Naive thymus-derived CD4-positive, alpha-beta T cell (primary cell): ENCODE measurements at places on chromosomes 4 and X. TPM values are rescaled to one million over a fixed set of nuclear protein-coding genes. Genes with fewer than 3 reads are reported as not detected.

DNA sequence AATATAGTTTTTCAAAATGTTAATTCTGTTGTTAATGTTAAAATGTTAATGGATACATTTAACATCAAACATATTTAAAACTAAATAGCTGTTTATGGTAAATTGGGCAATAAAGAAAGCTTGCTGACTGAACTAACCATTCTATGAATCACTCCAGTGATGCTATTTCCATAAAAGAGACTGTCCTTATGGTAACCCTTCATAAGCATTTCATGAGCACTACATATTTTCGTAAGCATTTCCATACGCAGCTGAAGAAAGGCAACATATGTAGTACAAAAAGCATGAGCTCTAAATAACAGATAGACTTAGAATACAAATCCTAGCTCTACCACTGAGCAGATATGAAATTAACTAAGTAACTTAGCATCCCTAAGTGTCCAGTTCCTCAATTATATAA is 188.9 kb downstream of the COL25A1 start:
- no peak overlapping the region for H3K27ac ChIP-seq
- no peak overlapping the region for H3K4me3 ChIP-seq
- H3K27me3 ChIP-seq: no peaks in the 10 kb centered on the region
- no peaks in the 10 kb centered on the region for H3K36me3 ChIP-seq

GRCh38 chr4:94126669-94127068 is 81.0 kb upstream of the SMARCAD1 start:
- no peaks in the 10 kb centered on the region for H3K36me3 ChIP-seq
- H3K27me3 ChIP-seq: no peaks in the 10 kb centered on the region
- no peak overlapping the region for H3K4me3 ChIP-seq
- no peak overlapping the region for H3K27ac ChIP-seq

- no peaks in the 10 kb centered on the region for H3K36me3 ChIP-seq
- no peaks in the 10 kb centered on the region for H3K4me1 ChIP-seq
- DNase-seq: no peak
- H3K27me3 ChIP-seq: no peaks in the 10 kb centered on the region
Measured at GRCh38 chr4:130896920-130897319, 1801.0 kb downstream of the C4orf33 start.

The STBD1 gene
- not detected for total RNA-seq

- no peak overlapping the region for H3K4me3 ChIP-seq
- H3K4me1 ChIP-seq: no peaks in the 10 kb centered on the region
- no peak for DNase-seq
- H3K36me3 ChIP-seq: no peaks in the 10 kb centered on the region
- no peak overlapping the region for H3K27ac ChIP-seq
Measured at GRCh38 chrX:104330966-104331365, 76.2 kb upstream of the ESX1 start.

DNA sequence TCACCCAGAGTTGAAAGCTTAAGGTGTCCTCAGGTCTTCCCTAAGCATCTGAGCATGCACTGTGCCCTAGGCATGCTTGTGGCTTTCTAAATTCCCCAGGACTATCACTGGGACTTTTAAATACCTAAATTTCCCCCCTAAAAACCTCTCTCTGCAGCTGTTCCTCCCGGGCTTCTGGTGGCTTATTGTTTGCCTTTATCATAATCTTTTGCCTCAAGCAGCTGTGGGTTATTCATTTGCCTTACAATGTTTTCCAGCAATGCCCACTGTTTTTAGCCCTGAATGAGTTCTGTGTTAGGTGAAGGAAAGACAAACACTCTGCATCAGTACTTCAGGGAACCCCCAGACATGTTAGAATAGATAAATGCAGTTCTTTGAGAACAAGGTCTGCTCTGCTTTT is 455.0 kb downstream of the ZIC3 start:
- DNase-seq: no peak
- no peak overlapping the region for H3K4me3 ChIP-seq
- no peaks in the 10 kb centered on the region for H3K36me3 ChIP-seq
- no peaks in the 10 kb centered on the region for H3K27me3 ChIP-seq
- H3K4me1 ChIP-seq: no peaks in the 10 kb centered on the region

- DNase-seq: no peak
- H3K36me3 ChIP-seq: no peaks in the 10 kb centered on the region
- no peak overlapping the region for H3K27ac ChIP-seq
- H3K27me3 ChIP-seq: no peaks in the 10 kb centered on the region
- no peaks in the 10 kb centered on the region for H3K4me1 ChIP-seq
Measured at GRCh38 chr4:53195815-53196661, 169.8 kb downstream of the SCFD2 start.

DNA sequence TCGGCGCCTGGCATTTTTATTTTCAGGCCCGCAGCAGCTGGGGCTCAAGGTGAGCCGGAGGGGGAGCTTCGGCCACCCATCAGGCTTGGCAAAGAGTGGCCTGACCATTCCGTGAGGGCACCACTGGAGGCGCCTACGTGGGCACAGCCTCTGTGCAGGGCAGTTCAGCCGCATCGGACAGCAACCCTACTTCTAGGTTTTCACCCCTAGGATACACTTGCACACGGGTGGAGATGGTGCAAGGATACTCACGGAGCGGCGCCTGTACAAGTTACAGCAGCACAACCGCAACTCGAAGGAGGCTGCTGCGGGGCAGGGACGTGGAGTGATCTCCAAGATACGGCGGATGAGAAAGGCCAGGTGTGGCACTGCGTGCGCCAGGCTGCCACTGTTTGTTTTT is 10.8 kb downstream of the HCFC1 start:
- peaks cover 12% of the 10 kb centered on the region for H3K36me3 ChIP-seq
- no peaks in the 10 kb centered on the region for H3K27me3 ChIP-seq
- DNase-seq: no peak

GRCh38 chr4:84666439-84666838 is 83.5 kb downstream of the CDS1 start:
- H3K4me3 ChIP-seq: no peak overlapping the region
- H3K4me1 ChIP-seq: no peaks in the 10 kb centered on the region
- no peaks in the 10 kb centered on the region for H3K36me3 ChIP-seq
- H3K27me3 ChIP-seq: no peaks in the 10 kb centered on the region
- DNase-seq: no peak

The TAF7L gene
- not detected for total RNA-seq

- H3K27ac ChIP-seq: no peak overlapping the region
- no peaks in the 10 kb centered on the region for H3K36me3 ChIP-seq
- no peak for DNase-seq
- H3K27me3 ChIP-seq: no peaks in the 10 kb centered on the region
Measured at GRCh38 chrX:149161435-149162088, 343.5 kb downstream of the IDS start.

- H3K27ac ChIP-seq: no peak overlapping the region
- H3K4me3 ChIP-seq: no peak overlapping the region
- H3K36me3 ChIP-seq: peaks cover 6% of the 10 kb centered on the region
Measured at GRCh38 chr4:2251795-2252529, 9.9 kb downstream of the MXD4 start.

DNA sequence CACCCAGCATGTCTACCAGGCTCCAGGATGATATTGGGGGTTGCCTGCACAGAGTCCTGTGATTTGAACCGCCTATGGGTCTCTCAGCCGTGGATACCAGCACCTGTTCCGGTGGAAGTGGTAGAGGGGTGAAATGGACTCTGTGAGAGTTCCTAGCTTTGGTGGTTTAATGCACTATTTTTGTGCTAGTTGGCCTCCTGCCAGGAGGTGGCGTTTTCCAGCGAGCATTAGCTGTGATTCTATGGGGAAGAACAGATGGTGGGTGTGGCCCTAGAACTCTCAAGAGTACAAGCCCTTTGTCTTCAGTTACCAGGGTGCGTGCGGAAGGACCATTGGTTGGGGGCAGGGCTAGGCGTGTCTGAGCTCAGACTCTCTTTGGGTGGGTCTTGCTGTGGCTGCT is 316.9 kb upstream of the AMOT start:
- no peak overlapping the region for H3K27ac ChIP-seq
- H3K4me1 ChIP-seq: no peaks in the 10 kb centered on the region
- no peaks in the 10 kb centered on the region for H3K36me3 ChIP-seq

- no peak overlapping the region for H3K27ac ChIP-seq
- no peaks in the 10 kb centered on the region for H3K36me3 ChIP-seq
- H3K4me1 ChIP-seq: no peaks in the 10 kb centered on the region
- DNase-seq: no peak
- H3K4me3 ChIP-seq: no peak overlapping the region
- H3K27me3 ChIP-seq: no peaks in the 10 kb centered on the region
Measured at GRCh38 chrX:149699761-149700160, 12.1 kb upstream of the MAGEA11 start.

The STIM2 gene
- 92.0 TPM for total RNA-seq

The FAT4 gene
- total RNA-seq: not detected

The BEND2 gene
- total RNA-seq: not detected

GRCh38 chr4:102334624-102335023 is 10.7 kb downstream of the SLC39A8 start:
- H3K4me1 ChIP-seq: no peaks in the 10 kb centered on the region
- H3K27ac ChIP-seq: no peak overlapping the region
- no peaks in the 10 kb centered on the region for H3K36me3 ChIP-seq
- H3K27me3 ChIP-seq: no peaks in the 10 kb centered on the region

The PNMA6F gene
- not detected for total RNA-seq

- H3K27ac ChIP-seq: no peak overlapping the region
- DNase-seq: no peak
- H3K27me3 ChIP-seq: no peaks in the 10 kb centered on the region
- H3K4me1 ChIP-seq: no peaks in the 10 kb centered on the region
Measured at GRCh38 chr4:46249516-46249915, 125.7 kb upstream of the GABRG1 start.

DNA sequence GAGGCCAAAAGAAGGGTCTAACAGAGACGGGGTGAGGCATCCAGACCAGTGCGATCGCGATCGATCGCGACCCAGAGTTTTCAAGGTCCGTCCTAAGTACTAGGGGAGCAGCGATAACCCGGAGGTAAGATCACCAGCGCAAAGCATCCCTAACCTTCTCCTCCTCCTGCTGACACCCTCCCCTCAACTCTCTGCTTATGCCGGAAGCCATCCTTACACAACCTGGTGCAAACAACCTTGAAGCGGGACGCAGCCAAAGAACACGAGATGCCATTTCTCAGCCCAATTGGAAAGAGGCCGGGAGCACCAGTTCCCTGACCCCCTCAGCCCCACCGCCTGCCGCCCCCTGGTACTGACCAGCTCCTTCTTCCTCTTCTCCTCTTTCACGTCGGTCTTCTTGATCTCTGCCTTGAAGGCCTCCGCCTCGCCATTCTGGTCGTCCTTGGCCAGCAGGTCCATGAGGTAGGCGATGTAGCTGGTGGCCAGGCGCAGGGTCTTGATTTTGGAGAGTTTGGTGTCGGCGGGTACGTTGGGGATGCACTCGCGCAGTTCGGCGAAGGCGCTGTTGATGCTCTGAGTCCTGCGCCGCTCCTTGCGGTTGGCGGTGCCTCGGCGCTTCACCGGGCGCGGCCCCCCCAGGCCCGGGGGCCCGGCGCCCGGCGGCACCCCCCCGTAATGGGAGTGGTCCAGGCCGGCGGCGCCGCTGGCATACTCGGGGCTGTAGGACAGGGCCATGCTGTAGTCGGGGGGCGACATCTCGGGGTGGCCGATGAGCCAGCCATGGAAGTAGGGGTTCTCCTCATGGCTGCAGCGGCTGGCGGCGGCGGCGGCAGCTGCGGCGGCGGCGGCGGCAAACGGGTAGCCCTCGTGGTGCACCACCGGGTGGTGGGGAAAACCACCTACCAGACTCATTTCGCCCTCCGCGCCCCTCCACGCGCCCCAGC is 1.4 kb downstream of the HAND2 start:
- peaks cover 4% of the 10 kb centered on the region for H3K4me1 ChIP-seq
- no peak overlapping the region for H3K4me3 ChIP-seq
- H3K27me3 ChIP-seq: peaks cover 57% of the 10 kb centered on the region
- DNase-seq: no peak
- H3K27ac ChIP-seq: no peak overlapping the region
- H3K36me3 ChIP-seq: no peaks in the 10 kb centered on the region

DNA sequence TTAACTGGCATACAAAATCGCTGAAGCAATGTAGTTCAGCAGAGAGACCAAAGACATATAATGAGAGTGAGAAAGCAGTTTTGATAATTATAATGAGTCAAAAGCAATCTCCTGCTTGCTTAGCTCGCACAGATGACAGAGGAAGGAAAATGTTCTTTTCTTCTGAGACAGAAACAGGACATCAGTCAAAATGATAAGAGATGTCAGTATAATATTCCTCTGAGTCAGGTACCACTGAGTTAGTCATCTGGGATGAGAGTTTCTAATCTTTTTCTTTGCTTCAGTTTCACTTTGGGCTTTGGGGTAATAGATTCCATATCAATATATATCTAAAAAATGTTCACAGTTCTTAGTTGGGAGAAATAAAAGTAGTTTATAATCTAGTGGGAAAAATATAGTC is 387.2 kb downstream of the PCDH7 start:
- H3K4me1 ChIP-seq: no peaks in the 10 kb centered on the region
- no peak overlapping the region for H3K4me3 ChIP-seq
- H3K27ac ChIP-seq: no peak overlapping the region

GRCh38 chr4:82886147-82886942 is 4.6 kb downstream of the SEC31A start:
- no peak overlapping the region for H3K4me3 ChIP-seq
- H3K36me3 ChIP-seq: no peaks in the 10 kb centered on the region
- H3K27me3 ChIP-seq: no peaks in the 10 kb centered on the region
- no peak for DNase-seq
- no peak overlapping the region for H3K27ac ChIP-seq

GRCh38 chrX:42837747-42838146 is 59.8 kb upstream of the PPP1R2C start:
- no peak for DNase-seq
- H3K27me3 ChIP-seq: no peaks in the 10 kb centered on the region
- no peak overlapping the region for H3K4me3 ChIP-seq
- no peaks in the 10 kb centered on the region for H3K36me3 ChIP-seq
- no peaks in the 10 kb centered on the region for H3K4me1 ChIP-seq

DNA sequence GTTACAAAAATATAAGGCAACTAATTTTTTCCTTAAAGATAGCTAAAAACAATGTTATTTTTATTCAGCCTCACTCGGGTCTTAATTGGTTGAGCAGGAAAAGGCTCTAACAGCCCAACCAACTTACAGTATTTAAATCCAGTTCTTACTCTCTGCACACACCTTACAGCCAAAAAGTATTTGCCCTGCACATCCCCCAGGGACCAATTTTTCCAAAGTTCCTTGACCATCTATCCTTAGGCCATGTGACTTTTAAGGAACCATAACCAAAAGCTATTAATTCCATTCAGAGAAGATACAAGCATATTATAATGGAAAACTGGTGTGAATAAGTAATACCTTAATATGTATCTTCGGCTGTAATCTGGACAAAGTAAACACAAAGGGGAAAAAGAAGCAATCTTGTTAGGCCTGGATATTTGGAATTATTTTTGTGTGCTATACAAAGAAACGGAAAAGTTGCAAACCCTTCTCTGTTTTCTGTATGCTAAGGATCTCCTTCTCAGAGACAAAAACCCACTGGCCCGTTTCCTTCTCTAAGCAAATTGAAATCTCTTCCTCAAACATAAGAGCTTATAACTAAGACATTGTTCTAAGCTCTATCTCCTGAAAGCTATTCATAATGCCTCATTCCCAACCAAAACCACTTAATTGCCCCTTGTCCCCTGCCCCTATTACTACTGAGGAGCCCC is 1.0 kb upstream of the THAP9 start:
- peaks cover 13% of the 10 kb centered on the region for H3K4me1 ChIP-seq
- no peaks in the 10 kb centered on the region for H3K36me3 ChIP-seq
- peak overlapping the region; percentile 91 for H3K4me3 ChIP-seq

The MAGEB1 gene
- not detected for total RNA-seq

The MAP7D2 gene
- 0.15 TPM for total RNA-seq
